ENCODE measurements at places on chromosomes 2 and 18.

GRCh38 chr18:31931163-31931885, 11.6 kb downstream of the TRAPPC8 start:
- no peak for DNase-seq

DNA sequence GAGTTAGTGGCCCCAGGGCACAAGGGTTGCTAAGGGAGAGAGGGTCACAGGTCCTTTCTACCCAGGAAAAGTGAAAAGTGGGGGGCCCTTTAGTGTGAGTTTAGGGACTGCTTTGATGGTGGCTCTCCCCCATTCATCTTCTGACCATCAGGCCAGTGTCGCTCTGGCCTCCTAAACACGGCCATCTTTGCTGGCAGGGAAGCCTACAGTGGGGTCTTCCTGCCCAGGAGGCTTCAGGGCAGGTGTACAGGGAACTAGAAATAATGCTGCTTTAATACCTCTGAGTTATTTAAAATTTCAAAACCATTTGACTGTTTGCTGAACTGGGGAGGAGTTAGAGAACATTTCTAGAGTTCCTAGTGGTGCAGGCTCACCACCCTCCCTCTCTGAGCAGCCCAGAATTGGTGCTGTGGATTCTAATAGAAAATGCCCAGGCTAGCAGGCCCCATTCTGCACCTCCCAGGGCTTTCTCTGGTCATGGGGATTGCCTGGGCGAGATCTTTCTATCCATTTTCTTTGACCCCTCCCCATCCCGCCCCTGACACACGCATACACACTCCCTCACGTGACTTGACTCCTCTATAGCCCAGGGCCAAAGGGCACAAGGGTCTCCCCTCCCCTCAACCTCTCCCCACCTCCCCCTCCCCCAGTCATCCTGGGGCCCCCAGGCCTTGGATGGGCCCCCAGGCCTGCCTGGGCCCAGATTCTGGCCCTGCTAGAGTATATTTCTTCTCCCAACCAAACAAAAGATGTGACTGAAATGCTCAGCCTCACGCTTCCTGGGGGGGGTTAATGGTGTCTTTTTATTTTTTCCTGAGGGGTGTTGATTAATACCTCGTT, 3.1 kb downstream of the PKDCC start:
- no peak for DNase-seq

DNA sequence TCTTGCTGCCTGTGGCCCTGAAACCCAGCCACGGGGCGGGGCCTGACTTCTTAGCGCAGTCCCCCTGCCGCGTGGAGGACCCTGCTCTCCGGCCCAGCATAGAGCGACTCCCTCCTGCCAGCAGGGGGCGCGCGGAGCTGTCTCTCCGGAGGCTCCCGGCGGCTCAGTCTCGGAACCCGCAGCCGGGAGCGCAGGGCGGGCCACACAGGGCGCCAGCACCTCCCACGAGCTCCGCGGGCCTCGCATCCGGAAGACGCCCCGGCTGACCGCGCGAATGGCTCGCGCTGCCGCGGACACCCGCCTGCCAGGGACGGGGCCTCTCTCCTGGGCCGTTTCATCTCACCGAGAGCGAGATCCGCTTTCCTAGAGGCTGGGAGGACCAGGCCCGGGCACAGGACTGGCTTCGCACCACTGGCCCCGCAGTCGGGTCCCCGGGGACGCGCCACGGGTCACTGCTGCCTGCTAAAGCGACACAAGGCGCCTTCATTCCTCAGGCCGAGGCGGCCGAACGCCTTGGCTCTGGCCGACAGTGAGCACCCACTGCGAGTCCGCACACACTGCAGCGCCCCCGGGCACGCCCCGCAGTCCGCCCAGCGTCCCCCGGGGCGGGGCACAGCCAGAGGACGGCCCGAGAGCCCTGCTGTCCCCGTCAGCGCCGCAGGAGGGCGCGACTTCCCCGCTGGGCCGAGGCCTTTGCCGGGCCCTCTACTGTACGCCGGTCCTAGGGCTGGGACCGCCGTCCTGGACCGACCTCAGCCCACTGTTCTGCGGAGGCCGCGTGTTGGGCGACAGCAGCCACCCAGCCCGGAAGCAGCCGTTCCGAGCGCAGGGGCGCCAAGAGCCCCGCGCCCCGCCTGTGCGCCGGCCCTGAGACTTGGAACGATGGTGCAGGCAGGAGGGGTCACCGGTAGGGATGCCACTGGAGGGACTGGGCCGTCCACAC, 39.0 kb upstream of the ARHGEF4 start:
- peak; percentile 96 for DNase-seq

DNA sequence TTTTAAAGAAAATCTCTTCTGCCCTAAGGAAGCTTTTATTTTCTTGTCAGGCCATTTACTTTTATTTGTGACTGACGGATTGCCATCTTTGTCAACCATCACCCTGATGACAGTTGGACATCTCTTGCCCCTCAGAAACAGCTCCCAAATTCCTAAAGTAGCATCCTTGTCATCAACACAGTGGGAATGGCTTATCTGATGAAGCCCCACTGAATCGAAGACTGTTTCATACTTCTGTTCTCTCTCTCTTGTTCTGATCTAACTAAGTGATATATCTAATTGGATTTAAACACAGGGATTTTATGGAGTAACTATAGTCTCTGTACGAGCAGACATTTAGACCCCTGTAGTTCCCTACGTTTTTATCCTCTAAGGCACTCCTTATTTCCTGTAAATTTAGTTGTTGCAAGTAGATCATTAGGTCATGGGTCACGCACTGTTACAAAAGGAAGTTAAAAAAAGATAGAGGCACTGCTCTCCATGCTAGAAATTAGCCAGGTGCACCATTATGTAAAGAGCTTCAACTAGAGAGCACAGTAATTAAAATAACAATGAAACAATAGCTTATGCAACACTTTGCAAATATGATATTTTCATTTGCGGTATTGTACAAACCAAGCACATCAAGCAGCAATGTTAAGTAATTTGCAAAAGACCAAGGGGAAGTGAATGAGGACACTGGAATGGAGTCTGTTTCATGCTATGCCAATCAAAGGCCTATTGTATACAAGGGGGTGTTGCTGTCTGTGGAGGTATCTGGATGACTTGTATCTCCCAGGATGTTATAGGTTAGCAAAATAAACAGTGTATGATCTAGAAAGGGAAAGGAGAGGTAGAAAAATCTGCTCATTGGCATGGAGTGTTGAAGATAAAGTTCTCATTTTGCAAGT, 284.7 kb downstream of the LRRTM1 start:
- DNase-seq, result no peak

DNA sequence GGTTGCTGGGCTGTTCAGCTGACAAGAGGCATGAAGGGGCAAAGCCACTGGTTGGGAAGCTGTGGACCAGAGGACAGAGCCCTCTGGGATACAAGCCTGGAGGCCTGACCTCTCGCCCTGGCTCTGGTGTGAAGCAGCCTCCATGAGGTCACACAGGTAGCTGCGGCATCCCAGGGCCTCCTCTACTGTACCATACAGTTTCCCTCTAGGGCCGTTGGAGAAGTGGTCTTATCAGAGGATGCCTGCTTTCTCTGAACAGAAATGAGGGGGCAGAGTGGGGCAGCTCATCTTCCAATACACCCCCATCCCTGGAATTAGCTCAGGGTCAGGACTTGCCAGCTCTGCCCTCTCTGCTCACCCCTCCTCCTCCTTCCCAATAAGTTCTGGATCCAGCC, 135.1 kb upstream of the SMAD2 start:
- no peak for DNase-seq
